ENCODE measurements at places on chromosomes 11 and 22.

DNA sequence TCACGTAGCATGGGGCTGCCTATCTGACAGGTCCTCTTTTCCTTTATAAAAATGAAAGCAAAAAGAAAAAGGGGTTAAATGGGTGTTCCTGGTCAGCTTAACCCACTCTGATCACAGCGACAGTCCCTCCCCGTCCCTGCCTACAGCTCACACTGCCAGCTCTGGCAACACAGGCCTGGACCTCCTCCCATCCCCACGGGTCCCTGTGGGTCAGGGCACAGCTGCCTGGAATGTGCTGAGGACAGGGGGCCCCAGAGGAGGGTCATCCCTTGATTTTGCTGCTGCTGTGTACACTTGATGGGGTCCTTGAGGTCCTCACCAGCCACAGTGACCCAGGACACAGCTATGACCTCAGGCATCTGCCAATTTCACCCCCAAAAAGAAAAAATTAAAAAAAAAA lies 29.6 kb upstream of the CYP2D6 start:
- no peak for DNase-seq

DNA sequence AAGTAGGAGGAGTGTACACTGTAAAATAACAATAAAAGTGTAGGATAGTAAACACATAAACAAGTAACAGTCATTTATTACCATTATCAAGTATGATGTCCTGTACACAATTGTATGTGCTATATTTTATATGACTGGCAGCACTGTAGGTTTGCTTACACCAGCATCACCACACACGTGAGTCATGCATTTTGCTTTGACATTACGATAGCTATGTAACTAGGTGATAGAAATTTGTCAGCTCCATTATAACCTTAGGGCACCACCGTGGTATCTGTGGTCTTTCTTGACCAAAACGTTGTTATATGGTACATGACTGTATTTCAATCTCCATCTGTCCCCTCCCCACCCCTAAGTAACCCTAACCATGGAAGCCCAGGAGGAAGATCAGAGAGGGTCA lies 1.1 kb downstream of the DNAL4 start:
- no peak for DNase-seq

- DNase-seq: no peak
Observed at GRCh38 chr11:123227763-123228495, 32.9 kb upstream of the CLMP start.

DNA sequence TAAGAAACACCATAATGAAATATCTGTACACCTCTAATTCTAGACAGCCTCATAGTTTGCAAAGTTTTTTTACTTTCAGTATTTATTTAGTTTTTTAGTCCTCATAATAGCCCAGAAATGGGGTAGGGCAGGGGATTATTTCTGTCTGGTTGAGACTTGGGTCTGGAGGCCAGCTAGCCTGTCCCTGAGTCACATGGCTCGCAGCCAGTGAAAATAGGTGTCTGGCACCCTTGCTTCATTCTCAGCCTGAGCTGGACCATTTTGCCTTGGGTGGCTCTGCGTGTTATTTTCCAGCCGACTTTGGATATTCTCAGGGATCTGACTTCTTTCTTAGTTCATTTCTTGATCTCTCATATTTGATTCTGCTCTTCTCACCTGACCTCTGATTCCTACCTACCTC lies 123.9 kb upstream of the NARS2 start:
- no peak for DNase-seq

DNA sequence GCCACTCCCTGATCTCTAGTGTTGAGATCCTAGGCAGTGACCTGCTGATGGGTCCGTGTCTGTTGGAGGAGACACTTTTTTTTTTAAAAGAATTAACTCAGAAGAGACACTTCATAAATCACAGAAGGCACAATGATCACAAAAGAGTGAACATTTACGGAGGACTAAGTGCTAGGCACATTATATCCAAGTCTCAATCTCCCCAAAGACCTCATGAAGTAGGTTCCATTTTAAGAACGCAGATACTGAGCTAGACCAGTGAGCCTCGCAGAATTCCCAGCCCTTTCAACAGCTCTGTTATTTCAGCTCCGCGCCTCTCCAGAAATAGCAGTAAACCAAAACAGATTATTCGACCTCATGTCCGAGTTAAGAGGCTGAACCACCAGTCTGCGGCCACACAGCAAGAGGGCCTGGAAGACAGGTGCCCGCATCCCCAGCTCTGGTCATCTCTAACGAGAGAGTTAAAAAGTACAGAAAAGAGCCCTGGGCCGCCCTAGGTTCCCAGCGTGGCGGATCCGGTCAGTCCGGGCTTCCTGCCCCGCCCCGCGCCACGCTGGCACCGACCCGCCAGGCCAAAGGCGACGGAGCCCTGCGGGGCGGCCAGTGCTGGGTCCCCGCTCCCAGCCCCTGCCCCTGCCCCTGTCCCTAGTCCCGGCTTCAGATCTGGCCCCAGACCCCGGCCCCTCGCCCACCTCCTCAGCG lies 612 bp downstream of the XBP1 start:
- no peak for DNase-seq

- no peak for DNase-seq
Observed at GRCh38 chr22:41184679-41185078, 20.4 kb upstream of the L3MBTL2 start.

DNA sequence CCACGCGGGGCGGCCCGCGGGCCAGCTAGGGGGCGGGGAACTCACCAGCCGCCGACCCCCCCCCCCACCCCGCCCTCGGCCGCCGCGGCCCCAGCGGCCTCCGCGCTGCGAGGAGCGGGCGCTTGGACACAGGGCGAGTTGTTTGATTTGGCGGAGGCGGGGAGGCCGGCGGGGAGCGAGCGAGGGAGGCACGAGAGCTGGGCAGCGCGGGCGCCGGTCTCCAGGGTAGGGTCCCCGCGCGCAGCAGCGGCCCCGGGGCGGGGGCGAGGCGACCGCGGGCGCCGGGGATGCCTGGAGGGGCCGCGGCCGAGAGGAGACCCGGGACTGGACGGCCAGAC lies 64.4 kb downstream of the NAV2 start:
- DNase-seq: no peak

DNA sequence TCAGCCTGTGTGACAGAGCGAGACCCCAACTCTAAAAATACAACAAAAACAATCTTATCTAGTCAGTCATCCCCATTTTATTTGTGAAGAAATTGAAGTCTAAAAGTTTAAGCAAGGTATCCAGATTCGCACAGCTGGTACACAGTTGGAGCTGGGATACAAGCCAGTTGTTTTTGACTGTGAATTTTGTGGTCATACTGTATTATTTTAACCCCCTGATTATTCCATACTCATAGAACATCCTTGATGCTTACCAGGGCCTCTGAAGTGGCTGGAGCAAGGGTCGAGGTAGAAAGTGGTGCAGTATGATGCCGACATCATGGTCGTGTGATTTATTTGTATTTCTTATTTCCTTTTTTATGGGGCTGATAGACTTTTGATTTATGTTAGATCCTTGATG lies 50.0 kb downstream of the BID start:
- DNase-seq: no peak

GRCh38 chr11:86978756-86979608 lies 23.8 kb upstream of the FZD4 start:
- peak; percentile 66 for DNase-seq

- no peak for DNase-seq
Observed at GRCh38 chr22:49360746-49361145, 466.9 kb downstream of the BRD1 start.

DNA sequence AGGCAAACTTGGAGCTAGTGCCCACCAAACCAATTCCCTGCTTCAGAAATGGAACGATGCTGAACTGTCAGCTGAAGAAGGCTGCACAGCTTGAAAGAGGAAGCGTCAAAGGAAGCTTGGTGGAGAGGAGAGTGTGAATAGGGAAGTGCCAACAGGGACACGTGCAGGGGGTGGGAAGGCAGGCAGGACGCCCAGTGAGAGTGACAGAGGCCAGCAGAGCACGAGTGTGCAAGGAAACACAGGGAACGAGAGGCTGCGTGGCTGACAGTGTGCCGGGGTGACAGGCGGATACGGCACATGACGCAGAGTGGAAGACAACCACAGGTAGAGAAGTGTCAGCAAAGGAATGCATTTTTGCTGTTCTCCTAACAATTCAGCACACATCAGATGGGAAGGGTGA lies 196.4 kb downstream of the LARGE1 start:
- DNase-seq: peak; percentile 16

DNA sequence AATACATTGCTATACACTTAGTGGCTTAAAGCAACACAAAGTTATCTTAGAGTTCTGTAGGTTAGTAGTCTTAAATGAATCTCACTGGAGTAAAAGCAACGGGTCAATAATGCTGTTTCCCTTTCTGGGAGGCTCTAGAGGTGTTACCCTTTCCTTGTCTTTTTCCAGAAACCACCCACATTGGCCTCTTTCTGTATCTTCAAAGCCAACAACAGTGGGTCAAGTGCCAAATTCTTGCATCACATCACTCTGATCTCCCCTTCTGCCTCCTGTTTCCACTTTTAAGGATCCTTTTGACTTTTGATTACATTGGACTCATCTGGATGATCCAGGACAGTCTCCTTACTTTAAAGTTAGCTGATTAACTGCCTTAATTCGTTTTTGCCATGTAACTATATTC lies 93.6 kb downstream of the DDX10 start:
- DNase-seq: no peak

GRCh38 chr22:29541845-29542244 lies 11.7 kb downstream of the THOC5 start:
- peak; percentile 68 for DNase-seq

DNA sequence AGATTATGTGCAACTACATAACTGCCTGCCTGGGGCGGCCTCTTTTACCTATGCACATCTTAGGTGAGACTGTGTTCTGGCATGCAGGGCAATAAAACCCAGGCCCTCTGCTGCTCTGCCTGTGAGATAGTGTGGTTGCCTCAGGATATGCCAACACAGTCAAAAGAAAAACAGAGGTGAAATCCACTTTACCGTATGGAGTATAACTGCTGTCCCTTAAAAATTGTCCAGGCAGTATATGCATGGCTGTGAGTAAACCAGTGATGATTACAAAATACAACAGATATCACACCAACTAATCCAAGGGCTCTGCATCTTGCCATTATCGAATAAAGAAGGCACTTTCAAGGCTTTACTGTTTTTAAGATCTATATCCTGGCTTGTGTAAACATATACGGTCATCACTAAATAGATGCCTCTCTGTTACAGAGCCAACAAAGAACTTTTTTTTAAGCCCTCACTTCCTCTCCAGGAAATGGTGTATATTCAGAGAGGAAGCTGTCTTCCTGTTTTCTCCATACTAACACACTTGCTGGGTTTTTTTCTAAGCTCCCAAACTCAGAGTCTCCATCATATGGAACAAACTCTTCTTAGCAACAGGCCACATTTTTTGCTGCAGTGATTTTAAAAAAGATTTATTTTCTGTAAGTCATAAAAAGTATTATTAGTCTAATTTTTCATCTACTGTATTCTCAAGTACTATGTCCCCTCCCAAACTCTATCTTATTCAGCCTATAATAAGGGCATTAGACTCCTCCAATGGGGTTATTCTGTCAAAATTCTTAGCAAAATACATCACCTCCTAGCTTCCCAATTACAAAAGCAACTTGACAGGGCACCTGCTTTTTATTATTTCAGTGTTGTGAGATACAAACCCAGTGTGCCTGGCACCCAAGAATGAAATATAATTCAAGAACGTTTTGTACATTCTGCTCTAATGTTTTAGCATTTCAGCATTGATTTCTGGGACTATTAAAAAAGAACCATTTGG lies 135.2 kb downstream of the MAML2 start:
- peak; percentile 37 for DNase-seq

DNA sequence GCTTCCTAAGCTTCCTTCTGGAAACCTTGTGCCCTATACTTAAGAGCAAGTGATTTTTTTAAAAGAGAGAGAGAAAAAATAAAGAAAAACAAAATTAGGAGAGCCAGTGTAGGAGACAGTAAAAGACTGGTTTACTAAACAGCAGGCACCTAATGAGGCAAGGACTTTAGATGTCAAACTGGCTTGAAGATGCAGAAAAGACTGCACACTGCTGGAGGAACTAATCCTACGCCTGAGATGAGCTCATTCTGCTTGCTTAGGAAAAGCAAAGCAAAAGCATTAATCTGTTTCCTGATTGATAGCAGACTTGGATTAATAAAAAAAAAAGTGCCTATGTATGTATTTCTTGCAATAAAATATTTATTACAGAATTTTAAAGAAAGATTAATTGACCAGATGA lies 113.6 kb upstream of the SEZ6L start:
- no peak for DNase-seq

DNA sequence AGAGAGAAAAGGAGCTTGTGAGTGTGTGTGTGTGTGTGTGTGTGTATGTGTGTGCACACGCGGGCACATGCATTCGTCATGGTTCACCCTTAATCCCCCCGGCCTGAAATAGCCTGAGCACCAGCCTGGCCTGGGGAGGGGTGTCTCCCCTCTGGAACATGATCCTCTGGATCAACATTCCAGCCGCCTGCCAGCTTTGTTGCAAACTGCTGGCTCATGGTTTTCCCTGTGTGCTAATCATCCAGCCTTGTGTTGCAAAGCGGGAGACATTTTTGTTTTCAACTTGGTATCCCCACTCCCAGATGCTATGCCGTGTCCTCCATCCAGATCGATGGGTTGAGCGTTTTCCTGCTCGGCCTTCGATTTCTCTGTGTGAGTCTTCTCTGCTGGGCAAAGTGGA lies 94.3 kb downstream of the FEZ1 start:
- no peak for DNase-seq

DNA sequence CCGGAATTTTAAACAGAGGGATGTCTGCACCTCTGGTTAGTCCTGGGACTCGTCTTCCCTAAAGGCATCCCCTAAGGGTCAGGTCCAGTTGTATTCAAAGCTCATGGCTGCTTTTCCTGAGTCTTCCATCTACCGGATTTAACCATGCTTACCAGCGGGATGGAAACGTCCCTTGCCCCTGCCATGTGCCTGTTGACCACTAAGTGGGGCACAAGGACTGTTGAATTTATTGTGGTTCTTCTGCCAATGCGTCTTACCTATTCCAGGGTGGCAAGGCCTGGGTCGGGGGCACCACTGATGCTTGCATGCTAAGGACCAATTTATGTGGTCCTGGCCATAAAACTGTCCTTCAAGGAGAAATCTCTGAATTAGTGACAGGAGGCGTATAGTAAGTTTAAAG lies 25.6 kb downstream of the ANKRD42 start:
- no peak for DNase-seq

DNA sequence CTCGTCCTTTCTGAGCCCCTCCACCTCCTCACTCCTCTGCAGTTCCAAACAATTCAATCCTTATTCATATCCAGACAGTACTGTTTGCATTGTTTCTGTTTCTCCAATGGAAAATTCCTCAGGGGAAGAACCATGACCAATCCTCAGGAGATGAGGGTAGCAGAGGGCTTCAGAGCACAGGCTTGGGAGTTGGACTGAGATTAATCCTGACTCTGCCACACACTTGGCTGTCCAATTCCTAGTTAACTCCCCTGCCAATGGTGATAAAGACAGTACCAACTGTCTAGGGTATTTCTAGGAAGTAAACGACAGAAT lies 58.0 kb downstream of the MICAL3 start:
- DNase-seq: no peak

All from Kasumi-1 (cell line).